H1 (cell line): ENCODE measurements at places on chromosomes 1 and 21. TPM values are rescaled to one million over a fixed set of nuclear protein-coding genes. Genes with fewer than 3 reads are reported as not detected.
A peak's percentile ranks its signal among the peaks of the same experiment; 100 is the strongest.

MDM4 gene
- 81.7 and 84.9 TPM in 2 replicates for total RNA-seq

ANKRD35 gene
- total RNA-seq: 2.2 and 3.0 TPM in 2 replicates

CD101 gene
- 1.1 and 1.4 TPM in 2 replicates for total RNA-seq

RIPPLY3 gene
- total RNA-seq: 2.0 and 2.6 TPM in 2 replicates

PRAMEF4 gene
- not detected in 2 replicates for total RNA-seq

ELOVL1 gene
- 28.5 and 29.1 TPM in 2 replicates for total RNA-seq

E2F2 gene
- 6.1 and 7.0 TPM in 2 replicates for total RNA-seq

PDZK1IP1 gene
- total RNA-seq: not detected in 2 replicates

C1orf174 gene
- 28.4 and 28.5 TPM in 2 replicates for total RNA-seq

ERI3 gene
- 81.1 and 85.7 TPM in 2 replicates for total RNA-seq

LRRIQ3 gene
- total RNA-seq: 0.19 and 0.65 TPM in 2 replicates

DNA sequence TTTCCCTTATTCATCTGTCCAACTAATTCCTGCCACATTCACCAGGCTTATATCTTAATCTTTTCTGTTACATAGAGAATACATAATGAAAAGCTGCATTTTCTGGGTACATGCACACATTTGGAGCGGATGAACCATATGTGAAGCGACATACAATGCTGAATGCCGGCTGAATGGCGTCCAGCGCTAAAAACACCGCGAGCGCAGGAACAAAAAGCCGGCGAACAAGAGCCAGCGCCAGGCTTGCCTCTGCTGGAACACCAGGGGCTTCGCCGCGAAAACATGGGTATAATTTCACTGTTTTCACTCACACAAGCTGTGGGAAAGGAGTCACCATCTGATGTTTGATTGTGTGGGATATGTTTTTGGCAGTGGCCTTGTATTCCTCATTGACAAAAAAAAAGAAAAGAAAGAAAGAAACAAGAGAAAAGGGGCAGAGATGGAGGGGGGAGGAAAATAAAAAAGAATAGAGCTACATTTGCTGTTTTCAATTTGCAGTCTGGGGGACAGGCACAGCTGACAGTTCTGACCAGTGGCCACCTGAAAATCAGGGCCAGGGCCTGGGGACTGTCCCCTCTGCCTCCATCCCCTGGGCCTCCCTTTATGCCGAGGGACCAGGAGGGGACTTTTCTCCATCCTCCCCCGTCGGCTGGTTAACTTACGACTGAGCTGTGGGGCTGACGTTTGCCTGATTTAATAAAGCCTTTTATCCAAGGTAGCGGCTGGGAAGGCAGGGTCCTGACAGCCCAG is 70.2 kb upstream of the OLIG2 start:
- H3K27ac ChIP-seq: no peak overlapping the region
- H3K36me3 ChIP-seq: no peaks in the 10 kb centered on the region
- no peak for DNase-seq
- no peaks in the 10 kb centered on the region for H3K27me3 ChIP-seq
- no peak overlapping the region for H3K4me3 ChIP-seq
- H3K4me1 ChIP-seq: peaks cover 5% of the 10 kb centered on the region

DNA sequence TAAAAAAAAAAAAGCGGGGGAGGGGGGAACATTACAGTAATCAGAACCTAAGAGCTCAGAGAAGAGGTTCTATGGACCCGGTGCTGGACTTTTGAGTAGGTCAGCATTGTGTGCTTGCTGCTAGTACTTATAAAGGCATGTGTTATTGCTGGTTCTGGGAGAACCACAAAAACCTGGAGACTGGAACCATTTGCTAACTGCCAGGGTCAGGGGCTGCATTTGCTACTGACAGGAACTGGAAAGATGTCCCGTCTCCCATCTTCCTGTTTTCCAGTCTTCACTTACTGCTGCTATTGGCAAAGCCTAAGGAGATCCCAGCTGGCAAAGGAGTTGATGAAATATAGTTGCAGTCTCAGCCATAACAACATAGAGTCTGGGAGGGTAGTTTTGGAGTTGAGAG is 4.3 kb downstream of the RNF2 start:
- no peaks in the 10 kb centered on the region for H3K27me3 ChIP-seq
- H3K4me3 ChIP-seq: no peak overlapping the region
- H3K36me3 ChIP-seq: no peaks in the 10 kb centered on the region
- DNase-seq: no peak

- no peaks in the 10 kb centered on the region for H3K36me3 ChIP-seq
- H3K27ac ChIP-seq: no peak overlapping the region
- no peaks in the 10 kb centered on the region for H3K4me1 ChIP-seq
Measured at GRCh38 chr1:97145321-97145956, 423.9 kb downstream of the PTBP2 start.

- H3K36me3 ChIP-seq: no peaks in the 10 kb centered on the region
- no peak overlapping the region for H3K27ac ChIP-seq
- no peak overlapping the region for H3K4me3 ChIP-seq
- no peak for DNase-seq
Measured at GRCh38 chr21:31052489-31053142, 14.3 kb upstream of the KRTAP19-8 start.

GRCh38 chr1:173002891-173003838 is 47.6 kb downstream of the TNFSF18 start:
- no peaks in the 10 kb centered on the region for H3K27me3 ChIP-seq
- no peaks in the 10 kb centered on the region for H3K4me1 ChIP-seq
- no peaks in the 10 kb centered on the region for H3K36me3 ChIP-seq
- no peak overlapping the region for H3K4me3 ChIP-seq

GRCh38 chr1:23836037-23836436 is 10.8 kb upstream of the HMGCL start:
- H3K36me3 ChIP-seq: no peaks in the 10 kb centered on the region
- H3K27ac ChIP-seq: no peak overlapping the region
- H3K4me3 ChIP-seq: no peak overlapping the region
- H3K27me3 ChIP-seq: peaks cover 5% of the 10 kb centered on the region; the same call in 1 of the 2 replicates
- DNase-seq: no peak

DNA sequence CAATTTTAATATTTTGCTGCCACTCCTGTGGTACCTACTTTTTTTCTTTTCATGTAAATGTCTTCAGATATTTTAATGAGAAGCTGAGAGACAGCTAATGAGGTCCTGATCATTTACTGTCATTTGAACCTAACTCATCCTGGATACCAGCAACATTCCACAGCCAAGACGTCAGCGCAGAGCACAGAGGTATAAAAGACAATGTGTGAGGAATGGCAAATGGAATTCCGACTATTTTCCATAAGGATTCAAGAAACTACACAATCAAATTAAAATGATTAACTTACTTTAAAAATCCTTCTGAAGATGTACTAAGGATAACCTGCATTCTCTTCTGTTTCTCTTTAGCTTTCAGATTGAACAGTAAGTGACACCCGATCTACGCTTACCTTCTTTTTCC is 38.8 kb downstream of the HEATR1 start:
- no peaks in the 10 kb centered on the region for H3K4me1 ChIP-seq
- H3K4me3 ChIP-seq: no peak overlapping the region
- H3K27me3 ChIP-seq: no peaks in the 10 kb centered on the region
- no peak for DNase-seq
- H3K27ac ChIP-seq: no peak overlapping the region
- peaks cover 36% of the 10 kb centered on the region for H3K36me3 ChIP-seq

DNA sequence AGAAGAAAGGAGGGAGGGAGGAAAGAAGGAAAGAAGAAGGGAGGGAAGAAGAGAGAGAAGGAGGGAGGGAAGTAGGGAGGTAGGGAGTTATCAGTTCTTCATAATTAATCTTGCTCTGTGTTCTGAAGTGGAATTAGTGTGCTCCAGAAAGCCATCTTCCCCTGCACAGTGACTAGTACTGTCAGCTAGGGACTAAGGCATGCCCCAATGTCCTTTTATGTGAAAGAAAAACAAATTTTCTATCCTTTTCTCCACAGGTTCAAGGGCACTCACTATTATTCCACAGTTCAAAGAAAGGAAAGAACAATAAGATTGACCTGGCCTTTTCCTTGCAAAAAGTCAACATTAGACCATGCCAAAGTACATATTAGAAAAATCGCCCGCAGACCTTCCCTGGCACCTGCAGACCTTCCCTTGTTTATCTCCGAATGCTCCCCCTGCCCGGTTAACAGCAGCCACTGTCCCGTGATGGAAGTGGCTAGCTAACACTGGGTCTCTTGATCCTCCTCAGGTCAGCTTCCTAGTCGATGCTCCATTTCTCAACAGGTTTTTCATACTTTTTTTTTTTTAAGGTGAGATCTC is 107.2 kb upstream of the EDEM3 start:
- no peaks in the 10 kb centered on the region for H3K4me1 ChIP-seq
- H3K36me3 ChIP-seq: no peaks in the 10 kb centered on the region
- H3K27ac ChIP-seq: no peak overlapping the region

- H3K27ac ChIP-seq: no peak overlapping the region
- H3K36me3 ChIP-seq: no peaks in the 10 kb centered on the region
- no peaks in the 10 kb centered on the region for H3K27me3 ChIP-seq
Measured at GRCh38 chr1:199205740-199206441, 567.1 kb downstream of the PTPRC start.

DNA sequence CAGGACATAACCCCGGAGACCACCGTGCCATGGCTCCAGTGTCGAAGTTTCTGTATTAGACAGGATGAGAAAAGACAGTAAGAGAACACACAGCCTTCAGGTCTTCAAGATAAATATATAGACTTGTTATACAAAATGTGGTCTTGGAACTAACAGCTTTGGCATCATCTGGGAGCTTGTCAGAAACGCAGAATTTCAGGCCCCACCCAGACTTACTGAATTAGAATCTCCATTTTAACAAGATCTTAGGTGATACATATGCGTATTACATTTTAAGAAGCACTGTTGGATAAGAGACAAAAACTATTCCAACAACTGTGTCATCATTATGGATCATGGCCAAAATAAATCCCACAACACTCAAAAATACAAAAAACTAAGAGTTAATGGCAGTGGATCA is 239.3 kb downstream of the ASTN1 start:
- H3K4me3 ChIP-seq: no peak overlapping the region
- no peaks in the 10 kb centered on the region for H3K27me3 ChIP-seq
- no peak for DNase-seq
- H3K27ac ChIP-seq: no peak overlapping the region
- no peaks in the 10 kb centered on the region for H3K4me1 ChIP-seq

GRCh38 chr1:208160259-208160819 is 83.8 kb downstream of the PLXNA2 start:
- H3K27ac ChIP-seq: no peak overlapping the region
- no peaks in the 10 kb centered on the region for H3K27me3 ChIP-seq
- H3K4me1 ChIP-seq: peaks cover 16% of the 10 kb centered on the region
- DNase-seq: no peak
- no peaks in the 10 kb centered on the region for H3K36me3 ChIP-seq
- no peak overlapping the region for H3K4me3 ChIP-seq

DNA sequence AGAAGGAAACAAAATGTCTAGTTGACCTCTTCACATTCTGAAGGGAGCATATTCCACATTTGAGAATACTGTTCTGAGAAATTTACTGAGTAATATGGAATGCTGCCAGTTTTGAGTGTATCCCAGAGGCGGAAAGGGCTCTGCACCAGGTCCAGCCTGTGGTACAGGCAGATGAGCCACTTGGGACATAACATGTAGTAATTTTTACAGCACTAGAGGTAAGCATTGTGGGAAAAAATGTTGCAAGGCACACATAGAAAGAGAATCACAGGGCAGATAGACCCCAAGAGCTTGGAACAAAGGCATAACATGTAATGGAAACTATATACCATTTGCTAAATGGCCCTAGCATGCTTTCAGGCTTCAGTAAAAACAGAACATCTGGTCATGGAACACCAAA is 228.5 kb downstream of the USH2A start:
- H3K4me1 ChIP-seq: no peaks in the 10 kb centered on the region
- H3K4me3 ChIP-seq: no peak overlapping the region
- no peaks in the 10 kb centered on the region for H3K36me3 ChIP-seq
- DNase-seq: no peak

DNA sequence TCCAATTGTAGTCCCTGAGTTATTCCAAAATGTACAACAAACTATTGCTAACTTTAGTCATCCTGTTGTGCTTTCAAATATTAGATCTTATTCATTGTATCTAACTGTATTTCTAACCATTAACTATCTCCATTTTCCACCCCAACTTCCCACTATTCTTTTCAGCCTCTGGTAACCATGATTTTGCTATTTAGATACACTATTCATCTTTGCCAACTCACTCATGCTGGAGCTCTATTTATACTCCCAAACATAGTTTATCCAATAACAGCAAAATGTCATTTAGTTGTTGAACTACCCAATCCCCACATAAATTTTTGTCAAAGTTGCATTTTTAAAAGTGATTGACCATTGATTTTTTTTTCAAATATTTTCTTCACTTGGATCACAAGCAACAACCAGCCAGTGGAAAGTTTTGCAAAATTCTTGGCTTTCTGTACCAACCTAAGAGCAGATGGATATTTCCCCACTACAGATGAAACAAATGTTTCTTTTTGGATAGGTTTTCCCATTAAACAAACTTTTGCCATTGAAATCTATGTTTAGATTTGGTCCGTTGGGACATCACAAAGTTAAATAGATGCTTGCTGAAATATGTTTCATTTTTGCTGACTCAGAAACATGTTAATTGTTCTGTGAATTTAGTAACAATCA is 866.0 kb downstream of the LTN1 start:
- no peak for DNase-seq
- H3K4me1 ChIP-seq: no peaks in the 10 kb centered on the region
- no peak overlapping the region for H3K27ac ChIP-seq
- H3K27me3 ChIP-seq: no peaks in the 10 kb centered on the region
- no peaks in the 10 kb centered on the region for H3K36me3 ChIP-seq
- H3K4me3 ChIP-seq: no peak overlapping the region

- H3K36me3 ChIP-seq: no peaks in the 10 kb centered on the region
- no peak overlapping the region for H3K27ac ChIP-seq
- no peaks in the 10 kb centered on the region for H3K27me3 ChIP-seq
Measured at GRCh38 chr1:25674807-25675084, 58.2 kb downstream of the MAN1C1 start.

DNA sequence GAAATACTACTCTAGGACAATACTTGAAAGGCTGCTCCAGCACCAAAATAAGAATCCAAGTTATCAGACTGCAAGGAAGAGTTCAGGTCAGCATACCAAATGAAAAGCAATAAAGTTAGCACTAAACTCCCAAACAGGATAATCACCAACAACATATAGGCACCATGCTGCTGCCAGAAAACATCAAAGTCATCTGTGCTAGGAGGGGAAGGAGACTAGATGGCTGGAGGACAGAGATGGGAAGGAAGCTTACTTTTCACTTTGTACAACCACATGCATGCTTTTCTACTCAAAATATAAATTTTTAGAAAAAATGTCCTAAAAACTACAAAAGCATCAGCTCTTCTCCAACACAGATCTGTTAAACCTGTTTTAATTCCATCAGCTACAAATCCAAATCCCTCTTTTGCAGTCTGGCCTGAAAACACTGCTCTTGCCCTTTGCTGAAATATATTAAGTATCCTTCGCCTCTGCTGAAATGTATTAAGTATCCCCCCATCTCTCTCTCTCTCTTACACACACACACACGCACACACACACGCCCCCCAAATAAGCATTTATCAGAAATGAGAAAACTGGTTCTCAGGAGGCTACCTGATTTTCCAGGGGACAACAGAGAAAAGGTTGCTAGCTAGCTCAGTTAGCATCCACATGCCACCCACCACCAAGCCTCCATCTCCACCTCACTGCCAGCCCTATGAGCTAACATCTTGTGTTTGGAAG is 1.5 kb downstream of the GATAD2B start:
- H3K27ac ChIP-seq: peak overlapping the region; percentile 35; the same call in 1 of the 2 replicates
- H3K4me1 ChIP-seq: peaks cover 8% of the 10 kb centered on the region
- no peak for DNase-seq
- no peaks in the 10 kb centered on the region; the same call in 1 of the 2 replicates for H3K36me3 ChIP-seq
- no peaks in the 10 kb centered on the region for H3K27me3 ChIP-seq

GRCh38 chr1:71944006-71944405 is 338.3 kb downstream of the NEGR1 start:
- H3K4me3 ChIP-seq: no peak overlapping the region
- H3K27me3 ChIP-seq: no peaks in the 10 kb centered on the region
- no peak overlapping the region for H3K27ac ChIP-seq
- no peaks in the 10 kb centered on the region for H3K4me1 ChIP-seq
- DNase-seq: no peak
